ENCODE measurements at places on chromosomes 7 and 10. TPM values are rescaled to one million over a fixed set of nuclear protein-coding genes. Genes with fewer than 3 reads are reported as not detected.

DNA sequence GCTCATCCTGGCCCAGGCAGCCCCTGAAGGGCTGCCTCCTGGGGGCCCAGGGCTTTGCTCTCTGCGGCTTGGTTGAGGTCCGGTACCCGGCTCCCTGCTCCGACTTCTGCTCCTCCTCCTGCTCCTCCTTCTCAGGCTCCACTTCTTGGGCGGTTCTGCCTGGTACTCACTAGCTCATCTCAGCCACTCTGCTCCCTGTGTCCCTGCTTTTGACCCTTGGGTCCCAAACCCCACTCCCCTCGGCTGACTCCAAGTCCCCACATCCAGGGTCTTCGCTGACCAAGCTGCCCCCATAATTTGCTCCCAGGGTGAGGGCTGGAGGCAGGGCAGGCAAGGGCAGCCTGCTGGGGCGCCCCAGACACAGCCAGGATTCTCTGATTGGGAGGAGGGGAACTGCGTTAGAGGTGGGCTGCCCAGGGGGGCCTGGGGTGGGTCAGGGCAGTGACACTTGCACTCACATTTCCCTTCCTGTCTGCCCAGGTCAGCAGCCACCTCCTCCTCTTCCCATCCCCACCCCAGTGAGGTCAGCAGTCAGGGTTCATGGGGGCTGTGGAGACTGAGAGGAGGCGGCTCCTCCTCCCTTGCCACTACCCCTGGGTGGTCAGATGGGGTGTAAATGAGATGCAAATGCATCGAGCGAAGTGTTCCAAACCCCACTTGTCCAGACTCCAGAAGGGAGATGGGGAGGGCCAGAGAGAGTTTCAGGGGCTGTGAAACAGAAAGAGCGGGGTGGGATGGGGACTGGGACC is 2.2 kb downstream of the SMARCD3 start:
- DNase-seq, result no peak

GRCh38 chr7:130353196-130353595 is 8.6 kb downstream of the CPA5 start:
- DNase-seq, result no peak

GRCh38 chr7:134954197-134955082 is 31.9 kb upstream of the AGBL3 start:
- peak; percentile 59 for DNase-seq

DNA sequence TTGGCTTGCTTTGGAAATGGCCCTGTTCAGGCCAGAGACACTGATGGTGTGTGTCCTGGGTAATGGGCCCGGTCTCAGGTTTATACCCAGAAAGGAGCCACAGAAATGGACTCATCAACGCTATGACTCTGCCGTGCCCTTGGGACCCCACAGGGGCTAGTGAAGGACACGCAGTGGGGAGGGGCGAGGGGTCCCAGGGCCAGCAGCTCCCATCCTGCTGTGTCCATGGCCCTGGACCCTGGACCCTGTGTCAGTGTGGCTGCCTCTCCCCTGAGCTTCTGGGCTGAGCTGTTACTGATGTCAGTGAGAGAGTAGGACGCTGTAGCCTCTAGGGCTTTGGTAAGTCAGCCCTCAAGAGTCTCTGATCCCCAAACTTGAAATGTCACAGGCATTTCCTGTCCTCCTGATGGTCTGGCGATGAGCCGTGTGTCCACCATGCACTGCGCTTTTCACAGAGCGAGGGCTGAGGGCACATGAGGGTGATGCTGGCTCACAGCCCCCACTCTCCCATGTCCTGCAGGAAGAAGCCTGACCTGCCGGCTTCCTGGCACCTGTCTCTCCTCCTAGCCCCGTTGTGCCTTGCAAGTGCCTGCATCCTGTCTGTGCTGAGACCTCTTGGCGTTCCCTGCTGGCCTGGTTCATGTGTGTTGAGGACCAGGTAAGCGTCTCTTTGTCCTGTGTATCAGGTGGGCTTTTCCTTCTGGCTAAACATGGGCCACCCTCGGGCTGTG is 4.4 kb downstream of the ZNF316 start:
- no peak for DNase-seq

DNA sequence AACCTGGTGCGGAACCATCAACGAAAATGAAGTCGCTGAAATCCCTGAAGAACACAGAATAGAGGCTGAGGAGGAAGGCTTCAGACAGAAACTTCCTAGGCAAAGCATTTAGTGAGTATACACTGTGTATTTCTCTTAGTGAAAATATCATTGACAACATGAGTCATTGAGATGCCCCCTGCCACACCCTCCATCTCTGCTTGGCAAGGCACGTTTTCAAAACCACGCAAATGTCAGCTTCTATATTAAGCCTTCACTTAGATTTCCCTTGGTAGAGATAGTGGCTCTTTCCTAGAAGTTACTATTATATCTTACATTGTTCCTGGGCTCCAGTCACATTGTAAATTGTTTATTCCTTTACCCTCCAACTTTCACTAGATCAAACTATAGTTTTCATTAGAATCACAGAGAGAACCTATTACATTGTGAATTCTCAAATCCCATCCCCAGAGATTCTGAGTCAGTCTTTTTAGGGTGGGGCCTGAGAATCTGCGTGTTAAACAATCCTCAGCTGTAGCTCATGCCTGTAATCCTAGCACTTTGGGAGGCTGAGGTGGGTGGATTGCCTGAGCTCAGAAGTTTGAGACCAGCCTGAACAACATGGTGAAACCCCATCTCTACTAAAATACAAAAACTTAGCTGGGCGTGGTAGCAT is 4.6 kb upstream of the SKAP2 start:
- DNase-seq, result no peak

DNA sequence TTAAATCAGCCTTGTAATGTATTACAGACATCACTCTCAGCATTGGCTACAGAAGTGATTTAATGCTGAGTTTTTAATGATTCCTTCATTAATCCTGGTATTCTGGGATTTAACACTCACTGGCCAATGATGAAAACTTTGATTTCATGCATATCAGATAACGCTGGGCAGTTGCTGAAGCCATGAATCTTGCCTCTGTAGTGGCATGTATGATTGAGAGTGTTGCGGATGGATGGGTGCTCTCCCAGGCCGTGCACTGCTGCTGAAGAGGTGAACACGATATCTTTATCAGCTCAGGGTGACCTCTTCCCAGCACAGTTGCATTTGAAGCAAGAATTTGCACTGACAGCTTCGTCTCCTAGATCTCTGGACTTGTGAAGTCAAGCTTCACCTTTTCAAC is 168.7 kb downstream of the LRRC4 start:
- no peak for DNase-seq

Gene RADIL
- 7.6 TPM for total RNA-seq

- DNase-seq, result no peak
Measured at GRCh38 chr10:79437111-79437814, 8.2 kb downstream of the ZCCHC24 start.

- DNase-seq, result no peak
Measured at GRCh38 chr10:71998119-71998839, 34.1 kb downstream of the CHST3 start.

Gene NME8
- total RNA-seq, result not detected

Gene CASD1
- total RNA-seq, result 17.0 TPM

DNA sequence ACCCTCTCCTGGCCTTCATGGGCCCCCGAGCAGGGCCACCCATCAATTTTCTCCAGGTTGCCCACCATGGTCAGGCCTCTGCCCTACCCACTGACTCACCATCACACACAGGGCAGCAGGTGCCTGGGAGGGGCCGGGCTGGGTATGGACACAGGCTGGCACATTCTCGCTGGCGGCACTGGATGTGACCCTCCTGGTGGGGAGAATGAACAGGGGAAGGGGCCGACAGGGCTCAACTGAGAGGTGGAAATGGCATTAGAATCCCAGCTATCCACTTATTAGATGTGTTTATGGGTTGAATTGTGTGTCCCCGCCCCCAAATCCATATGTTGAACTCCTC is 16.4 kb downstream of the KCP start:
- no peak for DNase-seq

Gene CH25H
- total RNA-seq, result 0.56 TPM

GRCh38 chr7:93055543-93056107 is 62.2 kb downstream of the SAMD9 start:
- peak; percentile 62 for DNase-seq

GRCh38 chr7:77427996-77428603 is 12.0 kb upstream of the GSAP start:
- DNase-seq, result no peak

GRCh38 chr10:61487506-61487905 is 34.3 kb upstream of the TMEM26 start:
- DNase-seq, result peak; percentile 50

- no peak for DNase-seq
Measured at GRCh38 chr10:12655940-12656339, 306.6 kb downstream of the CAMK1D start.

GRCh38 chr7:76381814-76382213 is 23.0 kb upstream of the YWHAG start:
- no peak for DNase-seq

GRCh38 chr7:149729983-149730801 is 43.2 kb downstream of the ZNF467 start:
- DNase-seq, result no peak

DNA sequence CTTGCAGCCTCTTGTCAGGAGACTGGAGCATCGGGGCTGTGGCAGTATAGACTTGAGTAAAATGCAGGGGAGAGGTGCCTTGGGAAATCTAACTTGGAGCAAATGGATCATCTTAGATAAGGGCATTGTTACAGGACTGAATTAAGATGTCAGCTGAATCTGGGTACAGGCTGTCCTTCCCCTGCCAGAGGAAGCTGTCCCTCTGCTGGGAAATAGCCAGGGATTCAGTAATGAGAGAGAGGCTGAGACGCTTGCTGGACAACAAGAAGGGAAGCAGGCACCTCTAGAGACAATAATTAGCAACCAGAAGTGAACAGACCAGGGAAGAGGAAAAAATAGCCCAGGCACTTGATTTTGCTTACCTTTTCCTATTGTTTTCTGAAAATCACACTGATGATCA is 20.7 kb upstream of the RAPGEF5 start:
- no peak for DNase-seq

GRCh38 chr10:74755273-74755672 is 71.1 kb upstream of the KAT6B start:
- DNase-seq, result no peak

Gene PNLIPRP2
- not detected for total RNA-seq

GRCh38 chr7:120944826-120945562 is 5.6 kb upstream of the ING3 start:
- DNase-seq, result no peak

DNA sequence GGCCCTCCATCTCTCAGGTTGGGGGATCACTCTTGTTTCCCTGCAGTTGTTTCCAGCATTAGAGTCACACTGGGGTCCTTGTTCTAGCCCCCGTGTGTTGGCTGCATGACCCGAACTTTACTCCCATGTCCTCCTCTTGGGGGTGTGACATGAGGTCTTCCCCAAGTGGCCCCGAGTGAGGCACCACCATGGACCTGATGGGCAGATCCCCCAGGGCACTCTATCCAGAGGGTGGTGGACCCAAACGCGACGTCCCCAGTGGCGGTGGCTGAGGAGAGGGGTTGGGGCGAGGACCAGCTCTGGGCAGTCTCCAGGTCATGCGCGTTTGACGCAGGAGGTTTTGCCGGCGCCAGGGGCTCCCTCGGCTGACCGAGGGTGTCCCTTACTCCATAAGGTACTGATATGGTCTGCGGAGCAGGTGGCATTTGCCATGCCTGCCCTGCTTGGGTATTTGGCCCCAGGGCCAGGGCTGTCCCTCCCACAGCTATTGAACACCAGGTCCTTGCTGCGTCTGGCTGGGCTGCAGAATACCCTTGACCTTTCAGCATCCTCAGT is 131.9 kb downstream of the LHPP start:
- DNase-seq, result no peak

DNA sequence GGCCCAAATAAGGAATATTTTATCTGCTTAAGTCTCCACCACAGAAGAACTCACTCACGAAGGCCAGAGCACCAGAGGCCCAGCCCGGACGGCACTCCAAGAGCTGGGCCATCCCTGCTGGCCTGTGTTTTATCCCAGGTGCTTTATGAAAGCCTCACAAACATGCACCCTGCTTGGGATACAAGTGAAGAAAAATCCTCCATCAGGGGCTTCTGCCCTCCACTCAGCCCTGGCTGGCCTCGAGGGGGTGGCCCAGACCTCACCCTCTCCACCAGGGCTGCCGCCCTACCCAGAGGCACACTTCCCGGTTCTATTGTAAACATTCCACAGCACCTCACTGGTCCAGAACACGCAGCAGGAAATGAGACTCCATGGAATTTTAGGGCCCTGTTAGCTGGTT is 19.8 kb upstream of the DNAAF5 start:
- DNase-seq, result no peak

DNA sequence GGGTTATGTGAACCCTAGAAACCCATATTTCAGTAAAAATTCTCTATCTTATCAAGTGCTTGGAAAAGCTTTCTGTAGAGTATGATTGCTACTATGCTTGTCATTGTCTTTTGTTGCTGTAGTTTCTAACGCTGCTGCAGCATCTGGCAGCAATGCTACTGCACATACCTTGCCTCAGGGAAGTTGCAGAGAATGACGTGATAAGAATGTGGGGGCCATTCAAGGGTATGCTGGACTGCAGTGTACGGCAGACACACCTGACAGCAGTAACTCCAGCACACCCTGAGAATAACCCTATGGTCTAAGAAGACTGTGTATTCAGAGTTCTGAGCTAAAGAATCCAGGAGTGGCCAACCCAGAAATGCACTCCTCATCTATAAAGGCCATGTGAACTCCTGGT is 20.5 kb downstream of the TRIM4 start:
- no peak for DNase-seq
